Activated CD4-positive, alpha-beta T cell treated with anti-CD3 and anti-CD28 coated beads, Interleukin-10, Interleukin-2, amounts not matched to agents 100 ng/mL and 50 ng/mL, durations not matched to agents 16 hours and 8 hours (primary cell): ENCODE measurements at places on chromosomes 13 and 19.

DNA sequence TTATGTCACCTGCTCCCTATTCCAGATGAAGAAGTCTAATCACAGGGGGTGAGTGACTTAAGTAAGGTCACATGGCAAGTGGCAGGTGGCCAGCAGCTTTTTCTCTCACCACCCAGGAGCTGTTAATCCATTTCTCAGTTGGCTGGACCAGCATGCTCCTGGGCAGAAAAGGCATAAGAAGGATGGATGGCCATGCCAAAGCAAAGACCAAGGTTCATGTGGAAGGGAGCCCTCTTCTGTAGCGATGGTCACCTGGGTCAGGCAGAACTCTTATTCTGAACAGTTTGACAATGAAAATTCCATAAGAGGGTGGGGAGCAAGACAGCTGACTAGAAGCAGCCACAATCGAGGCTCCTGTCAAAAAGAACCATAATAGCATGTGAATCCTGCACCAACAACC lies 538.1 kb downstream of the SUCLA2 start:
- DNase-seq, result no peak

DNA sequence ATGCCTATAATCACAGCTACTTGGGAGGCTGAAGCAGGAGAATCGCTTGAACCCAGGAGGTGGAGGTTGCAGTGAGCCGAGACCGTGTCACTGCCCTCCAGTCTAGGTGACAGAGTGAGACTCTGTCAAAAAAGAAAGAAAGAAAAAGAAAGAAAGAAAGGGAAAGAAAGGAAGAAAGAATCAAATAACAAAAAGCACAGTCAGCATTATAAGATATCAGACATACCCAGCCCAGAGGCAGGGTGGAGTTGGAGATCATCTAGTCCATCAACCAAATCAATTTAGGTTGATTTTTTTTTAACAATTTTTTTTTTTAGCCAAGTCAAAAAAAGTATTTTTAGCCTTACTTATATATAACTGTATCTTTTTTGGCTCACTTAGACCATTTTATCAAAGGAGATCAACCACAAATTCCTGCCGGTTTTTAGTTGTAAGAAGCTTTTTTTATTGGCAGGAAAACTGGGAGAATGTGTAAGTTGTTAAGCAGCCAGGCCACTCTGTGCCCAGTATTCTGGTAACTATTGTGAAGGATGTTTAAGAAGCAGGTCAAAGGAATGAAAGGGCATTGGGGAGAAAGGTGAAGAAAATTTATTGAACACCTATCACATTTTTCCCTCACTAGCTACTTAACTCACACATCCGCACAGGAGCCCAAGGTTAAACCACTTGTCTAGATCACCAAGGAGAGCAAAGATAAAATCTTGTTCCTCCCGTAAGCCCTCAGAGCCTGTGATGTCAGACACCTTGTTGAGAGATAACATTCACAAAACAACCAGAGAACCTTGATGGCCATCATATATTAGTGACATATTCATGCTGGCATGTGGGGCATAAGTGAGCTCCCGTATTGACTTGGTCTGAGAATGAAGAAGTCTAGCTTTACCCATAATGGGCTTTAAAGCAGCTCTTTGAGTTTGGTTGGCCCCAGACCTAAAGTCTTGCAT lies 91.8 kb downstream of the COL4A2 start:
- no peak for DNase-seq

DNA sequence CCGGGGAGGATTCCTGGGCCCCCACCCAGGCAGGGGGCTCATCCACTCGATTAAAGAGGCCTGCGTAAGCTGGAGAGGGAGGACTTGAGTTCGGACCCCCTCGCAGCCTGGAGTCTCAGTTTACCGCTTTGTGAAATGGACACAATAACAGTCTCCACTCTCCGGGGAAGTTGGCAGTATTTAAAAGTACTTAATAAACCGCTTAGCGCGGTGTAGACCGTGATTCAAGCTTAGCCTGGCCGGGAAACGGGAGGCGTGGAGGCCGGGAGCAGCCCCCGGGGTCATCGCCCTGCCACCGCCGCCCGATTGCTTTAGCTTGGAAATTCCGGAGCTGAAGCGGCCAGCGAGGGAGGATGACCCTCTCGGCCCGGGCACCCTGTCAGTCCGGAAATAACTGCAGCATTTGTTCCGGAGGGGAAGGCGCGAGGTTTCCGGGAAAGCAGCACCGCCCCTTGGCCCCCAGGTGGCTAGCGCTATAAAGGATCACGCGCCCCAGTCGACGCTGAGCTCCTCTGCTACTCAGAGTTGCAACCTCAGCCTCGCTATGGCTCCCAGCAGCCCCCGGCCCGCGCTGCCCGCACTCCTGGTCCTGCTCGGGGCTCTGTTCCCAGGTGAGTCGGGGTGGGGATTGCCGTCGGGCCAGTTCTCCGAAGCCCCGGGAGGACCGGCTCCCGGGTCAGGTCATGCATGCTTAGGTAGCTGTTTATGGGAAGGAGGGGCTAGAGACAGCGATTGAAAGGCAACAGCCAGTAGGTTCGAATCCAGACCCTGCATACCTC lies at the start of gene ICAM1:
Gene ICAM1 (plus strand): TSS at position 505 of the 779 bp plus-strand sequence. CDS start 40 bp downstream, at position 545.
- peak; percentile 90 for DNase-seq

DNA sequence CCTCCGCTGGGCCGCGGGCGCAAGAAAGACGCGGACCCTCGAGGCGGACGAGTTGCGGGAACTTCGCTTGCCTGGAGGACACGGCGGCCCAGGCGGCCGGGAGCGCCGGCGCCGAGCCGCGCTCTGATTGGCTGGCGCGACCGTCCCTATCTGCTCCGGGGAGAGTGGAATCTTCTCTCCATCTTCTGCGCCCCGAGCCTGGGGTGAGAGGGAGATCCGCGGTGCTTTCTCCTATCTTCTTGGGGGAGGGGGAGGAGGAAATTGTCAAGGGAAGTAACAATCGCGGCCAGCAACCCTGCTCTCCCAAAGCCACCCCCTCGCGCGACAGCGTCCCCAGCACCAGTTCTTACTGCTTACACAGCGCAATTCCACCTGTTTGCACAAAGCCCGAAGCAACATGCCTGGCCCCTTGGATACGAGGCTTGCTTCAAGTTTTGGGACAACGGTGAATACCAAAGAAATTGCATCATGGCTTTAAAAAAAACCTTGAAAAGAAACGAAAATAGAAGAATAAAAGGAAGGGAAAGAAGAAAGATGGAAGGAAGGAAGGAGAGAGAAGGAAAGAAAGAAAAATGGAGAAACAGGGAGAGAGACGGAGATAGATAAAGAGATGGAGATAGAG lies 4.8 kb downstream of the SOX21 start:
- no peak for DNase-seq

DNA sequence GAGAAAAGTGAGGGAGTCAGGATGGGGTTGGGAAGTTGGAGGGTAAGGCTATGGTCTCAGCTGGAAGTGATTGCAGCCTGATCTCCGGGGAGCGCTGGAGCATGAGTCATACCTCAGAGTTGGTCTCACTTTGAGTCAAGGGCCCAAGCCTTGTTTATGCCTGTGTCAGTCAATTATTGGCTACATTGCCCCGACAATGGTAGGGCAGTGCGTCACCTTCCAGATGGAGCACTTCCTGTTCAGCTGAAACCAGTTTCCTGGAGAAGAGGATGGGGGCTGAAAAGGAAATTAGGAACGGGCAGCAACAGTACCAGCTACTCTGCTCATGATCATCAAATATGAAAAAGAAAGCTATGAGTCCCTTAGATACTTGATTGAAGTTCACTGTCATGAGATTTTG lies 60.4 kb downstream of the ADGRE1 start:
- peak; percentile 88 for DNase-seq

DNA sequence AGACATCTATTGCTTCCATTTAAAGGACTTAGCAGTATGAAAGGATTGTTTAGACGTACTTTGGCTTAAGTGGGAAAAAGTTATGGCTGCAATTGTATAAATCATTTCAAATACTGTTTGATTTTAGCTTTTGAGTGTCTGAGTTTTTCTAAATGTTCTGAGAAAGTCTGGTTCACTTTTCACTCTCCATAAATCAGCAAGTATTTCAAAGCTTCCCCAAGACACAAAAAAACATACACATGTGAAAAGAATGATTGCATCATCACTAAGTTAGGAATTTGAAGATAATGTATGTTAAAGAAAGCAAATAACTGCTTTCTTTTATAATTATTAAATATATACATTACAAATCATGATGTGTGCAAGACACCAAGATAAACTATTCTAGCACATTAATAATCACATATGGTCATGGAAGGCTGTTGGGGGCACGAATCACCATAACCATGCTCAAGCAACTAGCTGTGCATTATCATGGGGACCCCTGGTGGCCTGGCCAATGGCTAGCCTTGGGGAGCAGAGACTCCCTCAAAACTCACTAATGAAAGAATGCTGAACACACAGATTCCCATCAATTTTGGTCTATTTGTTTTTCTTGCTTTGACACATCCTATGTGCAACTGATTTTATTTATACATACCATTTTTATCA lies 111.1 kb downstream of the MIPEP start:
- DNase-seq, result no peak

DNA sequence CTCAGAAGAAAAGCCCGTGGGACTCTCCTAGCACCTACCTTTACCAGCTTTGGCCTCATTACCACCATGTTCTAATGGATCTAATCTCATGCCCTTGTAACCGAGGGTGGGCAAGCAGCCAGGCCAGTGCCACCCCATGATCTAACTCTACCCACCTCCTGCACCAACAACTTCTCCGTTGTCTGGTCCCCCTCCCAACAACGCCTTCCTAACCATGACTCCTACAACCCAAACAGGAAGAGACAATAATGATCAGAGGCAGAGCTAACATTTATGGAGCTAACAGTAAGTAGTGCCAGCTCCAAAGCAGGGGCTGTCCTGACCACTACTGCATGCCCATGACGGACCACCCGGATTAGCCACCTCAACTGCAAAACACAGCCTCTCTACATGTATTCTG lies 3.5 kb downstream of the USP12 start:
- no peak for DNase-seq

DNA sequence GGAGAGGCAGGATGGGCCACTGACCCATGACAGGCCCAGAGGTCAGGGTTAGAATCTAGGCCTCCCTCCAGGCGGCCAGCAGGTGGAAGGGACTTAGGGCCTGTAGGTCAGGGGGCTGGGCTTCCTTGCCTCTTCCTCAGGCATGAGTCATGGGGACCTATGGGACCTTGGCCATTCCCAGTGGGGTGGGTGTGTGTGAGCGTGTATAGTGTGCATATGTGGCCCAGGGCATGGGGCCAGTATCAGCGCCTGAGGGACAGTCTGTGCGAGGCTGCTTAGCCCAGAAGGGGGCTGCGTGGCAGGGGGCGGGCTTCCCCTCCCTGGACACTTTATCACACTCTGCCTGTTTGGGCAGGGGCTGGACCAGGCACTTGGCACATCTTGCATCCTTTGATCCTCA lies 13.3 kb downstream of the KCTD15 start:
- no peak for DNase-seq

GRCh38 chr19:55590617-55591016 lies 8.7 kb downstream of the FIZ1 start:
- DNase-seq, result peak; percentile 29

DNA sequence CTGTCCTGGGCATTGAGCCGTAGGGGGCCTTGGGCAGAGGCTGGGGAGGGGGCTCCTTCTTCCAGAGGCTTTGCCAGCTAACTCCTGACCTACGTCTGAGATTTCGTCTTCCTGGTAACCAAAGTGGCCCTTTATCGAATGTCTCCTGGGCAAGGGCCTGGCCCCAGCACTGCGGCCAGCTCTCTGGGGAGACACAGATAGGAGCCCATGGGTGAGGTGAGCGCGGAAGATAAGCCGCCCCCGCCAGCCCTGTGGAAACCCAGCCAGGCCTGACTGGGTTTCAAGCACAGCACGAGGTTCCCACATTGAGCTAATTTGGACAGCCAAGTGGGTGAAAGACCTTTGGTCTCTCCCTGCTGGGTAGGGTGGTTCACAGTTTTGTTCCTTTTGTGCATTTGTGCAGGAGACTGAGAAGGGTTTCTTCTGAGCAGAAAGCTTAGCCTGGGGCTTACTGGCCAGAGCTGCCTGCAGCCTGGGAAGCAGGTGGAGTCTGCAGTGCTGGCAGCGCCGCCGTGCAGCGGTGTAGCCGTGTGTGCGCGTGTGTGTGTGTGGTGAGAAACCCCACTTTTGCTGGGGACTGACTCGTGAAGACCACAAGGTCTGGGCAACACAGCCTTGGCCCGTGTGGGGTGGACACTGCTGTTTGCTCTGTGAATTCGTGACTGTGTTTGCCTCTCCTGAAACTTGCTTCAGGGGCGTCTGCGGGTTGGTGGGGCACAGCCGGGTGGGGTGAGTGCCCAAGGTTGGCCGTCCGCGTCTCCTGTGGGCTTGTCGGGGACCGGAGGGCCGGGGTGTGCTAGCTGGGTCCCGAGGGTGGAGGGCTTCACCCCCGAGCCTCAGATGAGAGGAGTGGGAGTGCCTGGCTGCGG lies 2.5 kb downstream of the BSG start:
- DNase-seq, result no peak

DNA sequence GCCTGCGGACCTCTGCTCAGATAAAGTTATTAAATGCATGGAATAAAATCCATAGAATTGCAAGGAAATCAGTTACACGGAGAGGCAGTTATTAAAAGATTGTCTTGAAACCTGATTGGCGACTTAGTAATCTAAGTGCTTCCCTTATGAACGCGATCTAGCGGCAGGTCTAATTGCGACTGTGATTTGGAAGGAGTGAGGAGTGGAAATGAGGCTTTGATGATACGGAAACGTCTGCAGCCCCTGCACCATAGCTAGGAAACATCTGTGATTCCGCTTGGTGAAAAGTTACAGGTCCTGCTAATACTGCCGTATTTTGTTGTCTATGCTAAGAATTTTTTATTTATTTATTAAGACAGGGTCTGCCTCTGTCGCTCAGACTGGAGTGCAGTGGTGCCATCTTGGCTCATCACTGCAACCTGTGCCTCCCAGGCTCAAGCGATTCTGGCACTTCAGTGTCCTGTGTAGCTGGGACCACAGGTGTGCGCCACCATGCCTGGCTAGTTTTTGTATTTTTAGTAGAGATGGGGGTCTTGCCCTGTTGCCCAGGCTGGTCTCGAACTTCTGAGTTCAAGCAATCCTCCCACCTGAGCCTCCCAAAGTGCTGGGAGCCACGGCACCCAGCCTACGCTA lies 887 bp downstream of the NDUFS7 start:
- peak; percentile 26 for DNase-seq

- DNase-seq, result no peak
These were observed 14.5 kb downstream of the ZNF816 start for GRCh38 chr19:52948025-52948770.

GRCh38 chr13:24678151-24678550 lies 2.1 kb upstream of the ATP12A start:
- no peak for DNase-seq

DNA sequence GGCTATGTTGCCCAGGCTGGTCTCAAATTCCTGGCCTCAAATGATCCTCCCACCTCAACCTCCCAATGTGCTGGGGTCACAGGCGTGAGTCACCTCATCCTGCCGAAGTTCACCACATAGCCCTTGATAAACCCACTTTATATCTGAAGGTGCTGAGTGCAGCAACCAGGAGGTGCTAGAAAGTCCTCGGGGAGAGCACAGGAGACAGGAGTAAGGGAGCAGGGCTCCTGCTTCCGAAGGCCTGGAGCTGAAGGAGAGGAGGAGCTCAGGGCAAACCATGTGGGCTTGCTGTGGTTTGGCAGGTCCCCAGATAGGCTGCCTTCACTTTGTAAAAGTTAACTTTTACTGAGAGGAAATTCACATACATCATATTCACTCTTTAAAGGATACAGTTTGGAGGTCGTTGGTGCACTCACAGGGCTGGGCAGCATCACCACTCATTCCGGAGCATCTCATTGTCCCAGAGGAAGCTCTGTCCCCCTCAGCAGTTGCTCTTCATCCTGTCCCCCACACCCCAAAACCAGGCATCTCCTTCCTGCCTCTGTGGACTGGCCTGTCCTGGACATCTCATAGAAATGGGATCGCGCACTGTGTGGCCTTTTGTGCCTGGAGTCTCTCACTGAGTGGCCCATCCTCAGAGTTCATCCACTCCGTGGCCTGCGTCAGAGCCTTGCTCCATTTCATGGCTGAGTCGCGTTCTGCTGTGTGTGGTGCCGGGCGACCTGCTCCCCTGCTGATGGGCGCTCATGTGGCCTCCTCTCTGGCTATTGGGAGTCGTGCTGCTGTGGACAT lies 49.5 kb downstream of the KDM4B start:
- no peak for DNase-seq
